Amniotic stem cell (primary cell): ENCODE measurements at places on chromosomes 6 and 20.

GRCh38 chr20:59120491-59120890, 43.1 kb upstream of the ZNF831 start:
- no peak for DNase-seq

- DNase-seq: no peak
Measured at GRCh38 chr6:38403548-38403947, 236.2 kb downstream of the BTBD9 start.

- peak; percentile 55 for DNase-seq
Measured at GRCh38 chr6:15441215-15441868, 195.5 kb downstream of the JARID2 start.

DNA sequence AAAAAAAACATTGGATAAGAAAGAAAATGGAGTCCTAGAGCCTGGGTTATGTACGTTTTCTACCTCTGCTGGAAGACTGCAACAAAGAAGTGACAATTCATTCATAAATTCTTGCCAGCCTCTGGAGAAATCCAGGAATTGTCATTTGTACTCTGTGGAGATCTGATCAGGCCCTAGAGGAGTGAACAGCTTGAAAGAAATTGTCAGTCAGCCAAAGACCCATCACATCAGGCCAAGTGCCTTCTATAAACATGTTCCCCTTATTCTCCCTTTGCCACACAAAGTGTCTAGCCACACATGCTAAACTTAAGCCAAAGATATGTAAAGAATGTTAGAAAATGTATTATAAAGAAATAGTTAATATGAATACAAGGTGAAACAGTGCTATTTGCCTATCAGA, 152.4 kb downstream of the ADAT2 start:
- no peak for DNase-seq

DNA sequence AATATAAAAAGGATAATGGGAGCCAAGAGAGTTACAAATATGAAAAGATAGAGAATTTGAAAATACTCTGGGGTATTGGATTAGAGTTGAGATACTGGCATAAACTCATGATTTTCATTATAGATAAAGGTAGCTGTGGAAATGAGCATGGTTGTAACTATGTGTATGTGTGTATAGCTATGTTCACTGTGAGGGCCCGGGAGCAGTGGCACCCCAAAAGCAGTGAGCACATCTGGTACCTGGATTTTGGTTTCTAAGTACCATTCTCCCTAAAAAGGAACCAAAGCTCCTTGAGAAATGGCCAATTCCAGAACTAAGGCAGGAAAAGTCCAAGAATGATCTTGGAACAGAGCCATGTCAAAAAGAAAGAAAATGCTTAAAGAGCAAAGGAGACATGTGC, 202.4 kb upstream of the QKI start:
- no peak for DNase-seq
